ENCODE measurements at places on chromosomes 16 and 17.

GRCh38 chr16:86931410-86931941 is 353.1 kb downstream of the FOXL1 start:
- H3K4me3 ChIP-seq: no peak overlapping the region
- no peaks in the 10 kb centered on the region for H3K36me3 ChIP-seq
- no peak overlapping the region for H3K27ac ChIP-seq
- no peaks in the 10 kb centered on the region for H3K27me3 ChIP-seq
- DNase-seq: no peak

GRCh38 chr17:7222093-7222971 is 2.6 kb downstream of the ACADVL start:
- H3K27ac ChIP-seq: 0 out of 2 replicates have a peak overlapping the region, but pooled peaks have one; percentile 40
- H3K4me1 ChIP-seq: peaks cover 15% of the 10 kb centered on the region
- peaks cover 52% of the 10 kb centered on the region for H3K36me3 ChIP-seq
- no peaks in the 10 kb centered on the region for H3K27me3 ChIP-seq
- no peak overlapping the region for H3K4me3 ChIP-seq

DNA sequence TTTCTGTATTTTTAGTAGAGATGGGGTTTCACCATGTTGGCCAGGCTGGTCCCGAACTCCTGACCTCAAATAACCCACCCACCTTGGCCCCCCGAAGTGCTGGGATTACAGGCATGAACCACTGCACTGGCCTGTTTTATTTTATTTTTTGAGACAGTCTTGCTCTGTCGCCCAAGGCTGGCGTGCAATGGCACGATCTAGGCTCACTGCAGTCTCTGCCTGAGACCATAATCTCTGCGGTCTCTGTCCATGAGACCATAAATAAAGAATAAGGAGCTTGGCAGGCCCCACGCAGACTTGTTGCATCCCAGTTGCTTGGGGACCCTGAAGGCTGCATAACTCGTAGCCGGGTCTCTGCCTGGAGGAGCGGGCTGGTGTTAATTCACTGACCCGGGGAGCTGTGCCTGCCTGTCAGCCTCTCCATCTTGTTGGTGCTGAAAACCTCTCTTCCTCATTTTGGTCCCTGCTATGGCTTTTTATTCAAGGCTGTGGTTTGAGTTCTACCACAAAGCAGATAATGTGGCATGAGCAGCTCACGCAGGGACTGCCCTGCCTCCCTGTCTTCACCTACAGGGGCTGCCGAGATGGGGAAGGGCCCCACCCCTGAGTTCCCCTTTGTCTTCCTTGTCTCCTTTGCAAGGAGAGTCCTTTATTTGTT is 82.1 kb downstream of the MSI2 start:
- H3K27ac ChIP-seq: no peak overlapping the region
- peaks cover 35% of the 10 kb centered on the region for H3K4me1 ChIP-seq
- H3K36me3 ChIP-seq: no peaks in the 10 kb centered on the region
- H3K27me3 ChIP-seq: no peaks in the 10 kb centered on the region

DNA sequence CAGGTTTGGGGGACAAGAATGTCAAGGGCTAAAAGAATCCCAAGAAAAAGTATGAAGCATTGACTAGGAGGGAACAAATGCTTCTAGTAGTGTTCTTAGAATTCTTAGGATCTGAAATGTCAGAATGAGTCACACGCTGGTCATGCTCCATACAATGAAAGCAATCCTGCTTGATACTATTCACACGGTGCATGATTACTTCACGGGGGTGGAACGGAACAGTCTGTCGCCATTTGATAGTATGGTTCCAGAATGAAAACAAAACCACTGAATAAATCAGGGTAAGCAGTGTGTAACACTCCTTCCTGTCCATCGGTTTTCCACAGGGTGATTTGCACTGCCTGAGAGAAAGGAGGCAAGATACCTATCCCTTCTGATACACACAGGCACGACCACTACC is 22.9 kb upstream of the YWHAE start:
- H3K27me3 ChIP-seq: no peaks in the 10 kb centered on the region
- H3K4me3 ChIP-seq: no peak overlapping the region
- no peaks in the 10 kb centered on the region for H3K4me1 ChIP-seq
- no peak overlapping the region for H3K27ac ChIP-seq
- no peak for DNase-seq

DNA sequence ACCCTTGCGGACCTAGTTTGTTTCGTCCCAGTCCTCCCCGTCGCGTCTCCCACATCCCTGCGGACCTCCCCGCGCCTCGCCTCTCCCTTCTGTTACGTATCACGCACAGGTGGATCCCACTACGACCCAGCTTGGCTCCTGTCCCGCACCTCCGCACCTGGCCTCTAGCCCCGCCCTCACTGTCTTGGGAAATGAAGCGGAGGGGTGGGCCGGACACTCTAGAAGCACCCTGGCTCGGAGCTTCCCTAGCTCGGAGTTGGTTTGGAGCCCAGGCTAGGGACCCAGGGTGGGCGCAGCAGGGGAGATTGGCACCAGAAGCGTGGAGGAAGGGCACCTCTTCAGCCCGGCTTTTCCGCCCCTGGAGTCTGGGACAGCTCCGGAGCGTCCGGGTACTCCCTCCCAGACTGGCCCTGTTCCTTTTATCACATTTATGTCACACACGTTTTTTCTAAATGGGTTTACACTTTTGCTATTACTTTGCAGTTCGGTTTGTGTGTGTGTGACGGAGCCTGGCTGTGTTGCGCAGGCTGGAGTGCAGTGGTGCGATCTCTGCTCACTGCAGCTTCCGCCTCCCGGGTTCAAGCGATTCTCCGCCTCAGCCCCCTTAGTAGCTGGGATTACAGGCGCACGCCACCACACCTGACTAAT is 1.4 kb upstream of the CEMP1 start:
- 0 out of 2 replicates have a peak, but pooled peaks cover 3% of the 10 kb centered on the region for H3K36me3 ChIP-seq
- peak overlapping the region; percentile 76 for H3K4me3 ChIP-seq
- H3K27me3 ChIP-seq: no peaks in the 10 kb centered on the region
- peaks cover 11% of the 10 kb centered on the region for H3K4me1 ChIP-seq
- H3K27ac ChIP-seq: peak overlapping the region; percentile 50

DNA sequence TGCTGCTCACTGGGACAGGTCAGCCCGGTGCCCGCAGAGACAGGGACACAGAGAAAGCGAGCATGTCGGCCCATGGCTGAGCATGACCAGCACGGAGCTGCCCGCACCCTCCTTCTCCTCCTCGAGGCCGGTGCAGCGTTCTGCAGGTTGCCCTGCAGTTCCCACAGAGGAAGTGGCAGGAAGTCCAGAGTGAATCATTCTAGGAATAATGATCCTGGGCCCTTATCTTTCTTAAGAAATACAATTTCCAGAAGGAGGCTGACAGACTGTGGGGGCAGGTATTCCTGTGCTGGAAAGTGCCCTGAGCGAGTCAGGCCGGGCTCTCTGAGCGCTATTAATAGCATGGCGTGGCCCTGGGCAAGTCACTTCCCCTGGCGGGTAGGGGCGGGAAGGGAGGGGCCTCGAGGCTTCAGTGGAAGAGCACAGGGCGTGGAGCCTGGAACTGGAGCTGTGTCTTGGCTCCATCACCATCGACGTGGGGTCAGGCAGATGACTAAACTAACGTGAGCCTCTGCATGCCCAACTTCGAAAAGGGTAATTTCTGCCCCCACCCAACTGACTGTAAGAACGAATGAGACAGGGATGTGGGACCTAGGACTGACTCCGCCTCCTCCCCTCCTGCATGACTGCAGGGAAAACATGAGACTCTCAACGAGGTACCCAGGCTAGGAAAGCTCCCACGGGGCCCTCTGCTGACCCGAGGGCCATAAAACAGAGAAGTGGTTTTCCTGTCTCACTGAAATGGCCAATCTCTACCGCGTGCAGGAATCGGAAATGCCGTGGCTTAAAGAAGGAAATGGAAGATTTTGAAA is 9.8 kb downstream of the TMEM204 start:
- H3K4me3 ChIP-seq: no peak overlapping the region
- no peaks in the 10 kb centered on the region for H3K27me3 ChIP-seq
- DNase-seq: no peak
- no peak overlapping the region for H3K27ac ChIP-seq

DNA sequence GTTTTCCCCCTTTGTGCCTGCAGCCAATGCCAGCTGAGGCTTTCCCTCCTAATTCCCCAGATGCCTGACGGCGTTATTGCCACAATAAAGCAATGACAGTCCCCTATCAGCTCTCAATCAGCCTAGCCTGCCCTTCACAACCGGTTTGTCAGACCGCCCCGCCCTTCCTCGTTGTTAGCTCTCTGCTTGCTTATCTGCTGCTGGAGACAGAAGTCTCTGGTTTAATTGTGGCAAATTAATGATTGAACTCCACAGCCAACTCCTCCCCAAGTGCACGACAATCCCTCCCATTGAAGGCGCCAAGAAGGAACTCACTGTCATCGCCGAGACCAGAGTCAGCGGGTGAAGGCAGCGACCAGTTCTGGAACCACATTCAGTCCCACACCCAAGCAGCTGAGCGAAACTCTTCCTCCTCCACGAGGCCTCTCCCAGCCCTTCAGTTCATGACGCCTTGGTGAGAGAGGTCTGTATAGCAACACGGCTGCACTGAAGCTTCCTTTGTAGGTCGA is 474.4 kb downstream of the SLC39A11 start:
- H3K27ac ChIP-seq: no peak overlapping the region
- no peak for DNase-seq
- H3K27me3 ChIP-seq: no peaks in the 10 kb centered on the region
- no peak overlapping the region for H3K4me3 ChIP-seq
- peaks cover 2% of the 10 kb centered on the region for H3K4me1 ChIP-seq

DNA sequence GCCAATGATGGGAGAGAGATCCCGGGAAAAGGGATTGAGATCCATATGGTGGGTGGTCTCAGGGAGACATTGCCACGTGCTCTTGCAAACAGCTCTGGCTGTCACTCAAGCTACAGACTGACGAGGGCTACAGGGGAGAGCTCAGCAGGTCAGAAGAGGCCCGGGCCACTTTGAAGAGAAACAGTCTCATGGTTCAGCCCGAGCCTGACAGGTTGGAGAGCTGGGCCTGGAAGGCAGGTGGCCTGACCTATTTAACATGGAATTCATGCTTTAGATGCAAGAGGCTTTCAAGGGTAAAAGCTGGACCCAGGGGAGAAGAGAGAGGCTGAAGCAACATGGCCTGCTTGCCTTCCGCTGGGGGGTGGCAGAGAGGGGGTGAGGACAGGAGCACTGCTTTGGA is 81.0 kb upstream of the BRD7 start:
- peaks cover 20% of the 10 kb centered on the region for H3K4me1 ChIP-seq
- H3K4me3 ChIP-seq: no peak overlapping the region
- no peaks in the 10 kb centered on the region for H3K27me3 ChIP-seq
- H3K27ac ChIP-seq: no peak overlapping the region
- DNase-seq: no peak

- no peak overlapping the region for H3K4me3 ChIP-seq
- no peaks in the 10 kb centered on the region for H3K27me3 ChIP-seq
- peaks cover 18% of the 10 kb centered on the region for H3K4me1 ChIP-seq
- no peaks in the 10 kb centered on the region for H3K36me3 ChIP-seq
- no peak overlapping the region for H3K27ac ChIP-seq
Measured at GRCh38 chr17:75981019-75981615, 2.1 kb downstream of the TEN1 start.

DNA sequence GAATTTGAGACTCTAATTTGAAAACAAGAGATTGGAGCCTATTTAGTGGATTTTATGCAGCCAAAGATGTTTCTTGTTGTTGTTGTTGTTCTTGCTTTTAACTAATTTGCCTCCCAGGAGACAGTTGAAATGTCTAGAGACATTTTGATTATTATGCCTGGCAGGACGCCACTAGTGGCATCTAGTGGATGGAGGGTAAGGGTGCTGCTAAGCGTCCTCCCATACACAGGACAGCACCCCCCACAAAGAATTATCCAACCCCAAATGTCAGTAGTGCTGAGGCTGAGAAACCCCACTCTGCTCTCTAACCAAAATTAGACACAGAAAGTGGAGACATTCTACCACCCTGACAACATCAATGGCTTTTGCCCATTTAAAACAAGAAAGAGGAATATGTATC is 15.4 kb upstream of the HSBP1 start:
- H3K4me1 ChIP-seq: no peaks in the 10 kb centered on the region
- no peak overlapping the region for H3K27ac ChIP-seq
- no peaks in the 10 kb centered on the region for H3K27me3 ChIP-seq
- H3K36me3 ChIP-seq: no peaks in the 10 kb centered on the region

GRCh38 chr16:19331794-19332193 is 46.3 kb downstream of the CLEC19A start:
- H3K4me3 ChIP-seq: no peak overlapping the region
- H3K27ac ChIP-seq: no peak overlapping the region
- no peaks in the 10 kb centered on the region for H3K36me3 ChIP-seq
- H3K4me1 ChIP-seq: 0 out of 2 replicates have a peak, but pooled peaks cover 2% of the 10 kb centered on the region
- DNase-seq: no peak
- H3K27me3 ChIP-seq: no peaks in the 10 kb centered on the region

DNA sequence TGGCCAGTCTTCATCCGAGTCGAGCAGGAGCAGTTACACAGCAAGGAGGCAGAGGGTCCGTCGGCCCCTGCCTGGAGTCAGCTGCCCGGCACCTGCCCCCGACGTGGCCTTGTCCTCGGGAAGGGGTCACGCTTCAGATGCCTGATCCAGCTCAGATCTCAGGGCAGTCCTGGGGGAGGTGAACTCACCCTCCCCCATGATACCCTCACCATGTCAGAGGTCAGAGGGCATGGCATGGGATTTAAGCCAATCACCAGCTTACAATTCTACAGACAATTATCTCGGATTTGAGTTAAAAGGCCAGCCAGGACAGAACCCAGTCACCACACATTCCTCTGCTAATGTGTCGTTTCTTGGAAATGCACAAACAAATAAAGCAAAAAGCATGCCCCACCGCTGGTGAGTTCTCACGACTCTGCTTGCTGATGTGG is 211.3 kb downstream of the FOXL1 start:
- no peak for DNase-seq
- peaks cover 2% of the 10 kb centered on the region for H3K4me1 ChIP-seq
- H3K27ac ChIP-seq: no peak overlapping the region
- no peak overlapping the region for H3K4me3 ChIP-seq

GRCh38 chr16:31400191-31400590 is 7.1 kb downstream of the ITGAD start:
- H3K4me1 ChIP-seq: no peaks in the 10 kb centered on the region
- H3K27me3 ChIP-seq: no peaks in the 10 kb centered on the region
- H3K27ac ChIP-seq: no peak overlapping the region
- DNase-seq: no peak

DNA sequence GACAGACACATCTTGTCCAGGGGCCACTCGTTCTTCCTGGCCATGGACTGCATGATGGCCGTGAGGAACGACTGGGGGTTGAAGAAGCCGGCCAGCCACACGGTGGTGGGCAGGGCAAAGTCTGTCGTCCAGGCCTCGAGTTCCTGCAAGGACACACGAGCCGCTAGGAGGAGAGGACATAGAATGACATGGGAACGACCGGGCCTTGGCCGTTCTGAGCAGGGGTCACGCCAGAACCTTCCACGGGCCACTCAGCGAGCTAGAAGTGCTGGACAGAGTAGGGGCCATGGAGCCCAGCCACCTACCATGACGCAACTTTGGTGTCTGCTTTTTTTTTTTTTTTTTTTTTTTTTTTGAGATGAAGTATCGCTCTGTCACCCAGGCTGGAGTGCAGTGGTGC is 47.0 kb downstream of the PGS1 start:
- DNase-seq: no peak
- H3K4me1 ChIP-seq: no peaks in the 10 kb centered on the region
- no peak overlapping the region for H3K27ac ChIP-seq
- no peak overlapping the region for H3K4me3 ChIP-seq
- H3K36me3 ChIP-seq: peaks cover 28% of the 10 kb centered on the region

- DNase-seq: no peak
- no peak overlapping the region for H3K27ac ChIP-seq
- H3K4me1 ChIP-seq: peaks cover 2% of the 10 kb centered on the region
- no peaks in the 10 kb centered on the region for H3K36me3 ChIP-seq
Measured at GRCh38 chr17:28045304-28045703, 2.8 kb downstream of the NLK start.

GRCh38 chr17:1852327-1852726 is 22.5 kb downstream of the RPA1 start:
- DNase-seq: no peak
- H3K4me3 ChIP-seq: no peak overlapping the region
- H3K4me1 ChIP-seq: no peaks in the 10 kb centered on the region
- H3K27me3 ChIP-seq: no peaks in the 10 kb centered on the region
- H3K36me3 ChIP-seq: peaks cover 18% of the 10 kb centered on the region
